Left cardiac atrium (tissue), 4 donors: ENCODE measurements at places on chromosomes 6 and 20. TPM values are rescaled to one million over a fixed set of nuclear protein-coding genes. Genes with fewer than 3 reads are reported as not detected.

- DNase-seq, result no peak
These were observed 1.7 kb downstream of the LOC128125822 start for GRCh38 chr6:63573899-63574553.

DNA sequence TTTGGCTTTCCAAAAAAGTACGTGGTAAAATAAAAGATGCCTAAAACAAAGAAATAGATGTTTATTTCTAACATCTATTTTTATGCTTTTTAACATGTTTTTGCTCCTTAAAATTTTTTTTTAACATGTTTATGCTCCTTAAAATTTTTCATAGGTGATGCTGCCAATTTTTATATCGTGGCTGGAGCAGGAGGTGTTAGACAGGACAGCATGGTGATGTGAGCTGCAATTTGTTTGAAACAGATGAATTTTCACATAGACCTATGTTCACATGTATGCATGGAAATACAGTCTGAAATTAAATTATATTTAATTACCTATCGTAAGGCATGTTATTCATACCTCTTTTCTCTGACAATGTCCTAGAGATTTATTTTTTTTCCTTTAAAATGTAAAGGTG is 784.8 kb downstream of the EPHA7 start:
- DNase-seq, result no peak

GRCh38 chr6:53691667-53692133 is 26.1 kb upstream of the KLHL31 start:
- no peak for DNase-seq

DNA sequence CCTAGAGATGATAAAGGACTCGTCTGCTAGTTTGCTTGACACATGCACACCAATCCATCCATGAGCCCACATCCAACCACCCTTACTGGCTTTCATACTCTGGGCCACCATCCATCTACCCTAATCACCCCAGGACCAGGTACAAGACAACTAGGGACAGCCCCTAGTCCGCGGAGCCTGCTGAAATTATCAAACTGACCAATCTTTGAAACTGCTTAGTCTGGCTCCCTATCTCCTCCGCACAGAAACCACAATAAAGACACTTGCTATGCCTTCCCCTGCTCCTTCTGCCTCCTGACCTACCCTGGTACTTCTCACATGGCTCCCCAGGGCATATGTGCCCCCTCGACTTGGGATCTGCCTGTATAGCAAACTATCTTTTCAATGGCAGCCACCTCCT is 33.1 kb downstream of the PXDC1 start:
- no peak for DNase-seq

The SEMG1 gene
- not detected for total RNA-seq

The RIMS1 gene
- total RNA-seq, result 1.1 TPM

- DNase-seq, result no peak
These were observed 146.5 kb downstream of the TBC1D32 start for GRCh38 chr6:121187833-121188200.

The THBD gene
- total RNA-seq, result 20.6 TPM

DNA sequence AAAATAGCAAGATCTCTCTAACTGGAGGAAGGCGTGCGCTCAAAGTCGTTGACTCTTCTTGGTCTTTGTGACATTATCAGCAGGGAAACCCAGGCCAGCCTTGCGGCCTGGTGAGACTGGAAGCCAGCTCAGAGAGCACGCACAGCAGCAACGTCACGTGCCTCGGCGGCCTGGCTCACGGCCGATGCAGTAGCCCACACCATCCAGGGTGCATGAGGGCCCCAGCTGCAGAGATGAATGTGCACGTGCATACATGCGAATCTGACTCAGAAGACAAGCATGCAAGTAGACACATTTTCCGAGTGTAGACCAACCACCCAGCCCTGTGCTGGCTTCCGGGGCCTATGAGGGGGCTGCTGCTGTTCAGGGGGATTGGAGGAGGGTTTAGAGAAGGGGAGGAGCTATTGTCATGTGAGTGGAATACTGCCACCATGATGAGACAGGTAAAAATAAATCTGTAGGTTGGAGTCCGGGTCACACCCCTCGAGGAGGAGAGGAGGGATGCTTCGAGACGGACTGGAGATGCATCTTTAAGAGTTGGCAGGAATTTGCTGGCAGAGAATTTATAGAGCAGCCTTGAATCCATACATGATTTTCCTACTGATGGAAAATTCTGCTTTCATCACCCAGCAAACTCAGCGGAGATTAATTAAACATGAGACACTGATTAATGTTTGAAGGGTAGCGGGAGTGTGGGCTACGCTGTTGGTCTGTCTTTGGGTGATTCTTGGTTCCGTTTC is 388.2 kb downstream of the CDH4 start:
- no peak for DNase-seq

DNA sequence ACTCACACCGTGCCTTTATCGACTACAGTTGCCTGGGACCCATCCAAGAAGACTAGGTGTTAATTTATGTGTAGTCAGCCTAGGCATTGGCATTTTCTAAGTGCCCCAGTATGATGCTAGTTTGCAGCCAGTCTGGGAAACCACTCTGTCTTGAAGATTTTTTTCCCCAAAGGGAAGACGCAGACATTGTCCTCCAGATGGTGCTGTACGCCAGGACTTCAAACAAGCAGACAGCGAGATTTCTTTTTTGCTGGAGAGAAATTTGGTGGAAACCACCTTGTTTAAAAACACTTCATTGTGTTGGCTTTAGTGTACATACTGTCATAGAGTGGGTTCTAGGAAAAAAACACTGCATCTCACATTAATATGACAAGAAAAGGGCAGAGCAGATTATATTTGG is 30.0 kb downstream of the ALDH5A1 start:
- DNase-seq, result no peak

- no peak for DNase-seq
These were observed 155.5 kb downstream of the THBS2 start for GRCh38 chr6:169098116-169098515.

GRCh38 chr6:34576286-34576955 is 20.3 kb upstream of the SPDEF start:
- no peak for DNase-seq

- DNase-seq, result no peak
These were observed 28.2 kb downstream of the TBC1D32 start for GRCh38 chr6:121305957-121306607.

- no peak for DNase-seq
These were observed 365.8 kb downstream of the SAMD5 start for GRCh38 chr6:147874322-147874721.

- DNase-seq, result no peak
These were observed 28.7 kb downstream of the GRIK2 start for GRCh38 chr6:101422251-101422650.

DNA sequence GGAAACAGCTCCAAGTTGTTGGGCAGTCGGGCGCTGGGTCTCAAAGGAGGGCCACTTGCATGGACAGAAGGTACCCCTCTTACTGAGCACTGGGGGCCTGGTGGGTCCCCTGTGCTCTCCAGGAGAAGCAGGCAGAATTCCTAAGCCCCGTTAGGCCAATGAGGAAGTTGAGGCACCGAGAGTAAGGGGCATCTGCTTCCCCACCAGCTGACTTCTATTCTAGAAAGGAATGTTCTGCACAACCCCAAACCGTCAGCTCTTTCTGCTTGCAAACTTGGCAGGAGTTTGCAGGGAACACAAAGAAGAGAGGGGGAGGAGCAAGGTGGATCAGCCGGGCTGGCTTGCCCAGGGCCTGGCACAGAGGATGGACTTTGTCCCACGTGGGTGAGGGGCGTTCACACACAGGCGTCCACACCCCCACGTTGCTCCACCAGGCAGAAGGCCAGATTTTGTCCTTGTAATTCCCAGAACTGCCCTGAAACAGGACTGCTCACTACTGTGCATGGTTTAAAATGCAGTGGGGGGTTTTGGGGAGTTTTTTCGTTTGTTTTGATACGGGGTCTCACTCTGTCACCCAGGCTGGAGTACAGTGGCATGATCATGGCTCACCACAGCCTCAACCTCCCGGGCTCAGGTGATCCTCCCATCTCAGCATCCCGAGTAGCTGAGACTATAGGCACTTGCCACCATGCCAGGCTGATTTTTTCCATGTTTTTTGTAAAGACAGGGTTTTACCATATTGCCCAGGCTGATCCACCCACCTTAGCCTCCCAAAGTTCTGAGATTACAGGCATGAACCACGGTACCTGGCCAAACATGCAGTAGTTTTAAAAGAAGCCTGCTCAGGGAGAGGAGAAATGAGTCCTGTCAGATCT is 93.3 kb downstream of the SNX5 start:
- DNase-seq, result peak; percentile 82

The SLC13A3 gene
- total RNA-seq, result 0.71 TPM

- DNase-seq, result no peak
These were observed 38.4 kb downstream of the ALDH8A1 start for GRCh38 chr6:134911547-134911946.

- DNase-seq, result no peak
These were observed 8.8 kb upstream of the TREML2 start for GRCh38 chr6:41209547-41210320.

The ZC3H12D gene
- 0.47 TPM for total RNA-seq

GRCh38 chr6:154157082-154157481 is 118.0 kb downstream of the OPRM1 start:
- no peak for DNase-seq

- DNase-seq, result no peak
These were observed 64.2 kb upstream of the NEDD9 start for GRCh38 chr6:11296449-11297375.

The TSBP1 gene
- total RNA-seq, result not detected

DNA sequence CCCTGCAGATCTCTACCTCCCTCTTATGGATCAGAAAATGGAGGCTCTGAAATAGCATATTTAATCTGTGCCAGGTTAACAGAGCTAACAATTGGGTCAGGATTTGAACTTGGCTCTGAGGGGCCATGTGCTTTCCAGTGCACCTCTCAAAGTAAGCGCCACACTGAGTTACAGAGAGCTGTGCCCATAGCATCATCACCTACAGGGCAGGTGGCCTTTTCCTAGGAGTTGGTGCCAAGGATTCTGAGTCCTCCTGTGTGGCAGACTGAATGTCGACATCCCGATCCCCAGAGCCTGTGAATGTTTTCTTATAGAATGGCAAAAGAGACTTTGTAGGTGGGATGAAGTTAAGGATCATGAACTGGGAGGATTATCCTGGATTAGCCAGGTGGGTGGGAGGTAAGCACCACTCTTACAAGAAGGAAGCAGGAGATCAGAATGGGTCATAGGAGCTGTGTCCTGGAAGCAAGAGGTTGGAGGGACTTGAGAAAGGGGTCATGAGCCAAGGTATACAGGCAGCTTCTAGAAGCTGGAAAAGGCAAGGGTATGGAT is 68.0 kb upstream of the TBC1D7 start:
- no peak for DNase-seq

DNA sequence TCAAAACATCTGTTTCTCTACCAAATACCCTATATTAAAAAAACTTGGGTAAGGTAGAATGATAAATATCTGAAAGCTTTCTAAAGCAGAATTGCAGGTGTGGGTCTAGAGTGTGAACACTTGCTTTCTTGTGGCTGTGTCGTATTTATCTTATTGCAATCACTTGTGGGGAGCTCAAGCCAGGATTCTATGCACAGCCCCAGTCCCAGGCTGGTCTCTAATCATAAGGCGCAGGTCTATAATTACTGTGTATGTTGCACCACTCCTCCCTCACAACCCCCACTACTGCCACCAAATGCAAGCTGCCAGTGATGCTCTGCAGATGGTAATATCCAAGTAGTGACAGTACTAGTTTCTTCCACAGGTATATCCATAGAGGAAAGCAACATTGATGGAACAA is 2.2 kb upstream of the E2F3 start:
- DNase-seq, result no peak

The CAGE1 gene
- total RNA-seq, result not detected

DNA sequence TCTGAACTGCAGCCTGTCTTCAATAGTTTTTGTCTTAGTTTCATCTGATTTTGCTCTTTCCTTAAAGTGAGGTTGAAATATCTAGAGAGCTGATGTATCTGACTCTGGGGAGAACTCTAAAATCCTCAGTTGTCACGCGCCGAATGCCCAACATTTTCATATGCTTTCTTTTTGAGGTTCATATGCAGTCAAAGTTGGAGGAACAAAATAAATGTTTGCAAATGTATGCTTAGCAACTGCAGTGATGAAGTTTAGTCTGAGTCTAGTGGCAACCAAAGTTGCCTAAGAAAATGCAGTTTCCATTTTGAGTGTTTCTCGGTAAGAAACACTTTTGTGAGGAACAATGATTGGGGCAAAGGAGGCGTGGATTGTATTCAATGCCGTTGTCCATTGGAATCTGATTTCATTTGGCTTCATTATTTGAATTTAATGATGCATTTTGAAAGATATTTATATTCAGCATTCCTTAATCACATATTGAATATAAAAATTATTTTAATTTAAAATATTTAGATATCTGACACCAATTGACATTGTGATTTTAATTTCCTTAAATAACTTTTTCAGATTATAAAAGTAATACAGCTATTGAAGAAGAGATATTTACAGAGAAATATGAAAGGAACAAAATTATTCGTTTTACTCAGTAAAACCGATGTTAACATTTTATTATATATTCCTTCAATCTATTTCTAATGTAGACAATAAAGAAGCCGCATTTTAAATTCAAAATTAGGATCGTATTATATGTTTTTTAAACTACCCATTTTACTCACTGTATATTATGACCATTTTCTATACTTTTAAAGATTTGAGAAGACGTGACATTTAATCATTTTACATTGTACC is 122.0 kb downstream of the PLEKHG1 start:
- DNase-seq, result no peak

The SAMD5 gene
- 2.1 TPM for total RNA-seq

GRCh38 chr20:47160240-47160639 is 196.3 kb downstream of the ZMYND8 start:
- DNase-seq, result no peak

The C6orf52 gene
- not detected for total RNA-seq

The RAB44 gene
- 0.05 TPM for total RNA-seq

- no peak for DNase-seq
These were observed 58.4 kb downstream of the EZR start for GRCh38 chr6:158760618-158761250.

DNA sequence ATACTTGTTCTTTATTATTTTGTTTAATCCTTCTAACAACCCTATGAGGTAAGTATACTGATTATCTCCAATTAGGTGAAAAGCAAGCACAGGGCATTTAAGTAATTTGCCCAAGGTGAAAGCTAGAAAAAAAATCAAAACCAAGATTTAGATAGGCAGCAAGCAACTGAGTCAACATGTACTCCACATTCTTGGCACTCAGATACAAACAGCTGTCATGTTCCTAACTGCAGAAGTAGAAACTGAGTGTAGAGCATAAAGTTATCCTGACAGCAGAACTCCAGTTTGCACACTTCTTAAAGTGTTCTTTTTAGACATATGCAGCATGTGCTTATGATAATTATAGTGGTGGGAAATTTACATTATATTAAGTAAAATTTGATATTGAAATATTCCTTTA is 278.1 kb downstream of the MEI4 start:
- no peak for DNase-seq

- DNase-seq, result no peak
These were observed 136.5 kb downstream of the AGPAT4 start for GRCh38 chr6:161137320-161137719.

- DNase-seq, result no peak
These were observed 190.3 kb downstream of the TAF4 start for GRCh38 chr20:61875221-61875885.

GRCh38 chr20:34058831-34059230 is 53.2 kb downstream of the EIF2S2 start:
- DNase-seq, result no peak
